ENCODE measurements at places on chromosomes 11 and 22. TPM values are rescaled to one million over a fixed set of nuclear protein-coding genes. Genes with fewer than 3 reads are reported as not detected.

DNA sequence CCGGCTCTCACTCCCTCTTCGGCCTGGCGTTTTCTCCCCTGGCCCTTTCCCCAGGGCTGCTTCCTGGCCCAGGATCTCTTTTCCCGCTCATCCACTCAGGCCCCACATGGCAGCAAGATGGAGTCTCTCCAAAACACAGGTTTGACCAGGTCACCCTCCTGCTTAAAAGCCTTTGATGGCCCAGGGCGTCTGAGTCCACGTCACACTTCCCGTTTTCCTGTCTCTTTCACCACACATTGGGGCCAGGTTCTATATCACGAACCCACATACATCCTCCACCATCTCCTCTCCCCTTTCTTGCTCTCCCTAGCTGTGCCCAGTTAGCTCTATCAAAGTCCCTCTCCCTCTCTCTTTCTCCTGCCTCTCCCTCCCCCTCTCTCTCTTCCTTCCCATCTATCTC is 7.8 kb upstream of the LRRC32 start:
- no peak for DNase-seq

DNA sequence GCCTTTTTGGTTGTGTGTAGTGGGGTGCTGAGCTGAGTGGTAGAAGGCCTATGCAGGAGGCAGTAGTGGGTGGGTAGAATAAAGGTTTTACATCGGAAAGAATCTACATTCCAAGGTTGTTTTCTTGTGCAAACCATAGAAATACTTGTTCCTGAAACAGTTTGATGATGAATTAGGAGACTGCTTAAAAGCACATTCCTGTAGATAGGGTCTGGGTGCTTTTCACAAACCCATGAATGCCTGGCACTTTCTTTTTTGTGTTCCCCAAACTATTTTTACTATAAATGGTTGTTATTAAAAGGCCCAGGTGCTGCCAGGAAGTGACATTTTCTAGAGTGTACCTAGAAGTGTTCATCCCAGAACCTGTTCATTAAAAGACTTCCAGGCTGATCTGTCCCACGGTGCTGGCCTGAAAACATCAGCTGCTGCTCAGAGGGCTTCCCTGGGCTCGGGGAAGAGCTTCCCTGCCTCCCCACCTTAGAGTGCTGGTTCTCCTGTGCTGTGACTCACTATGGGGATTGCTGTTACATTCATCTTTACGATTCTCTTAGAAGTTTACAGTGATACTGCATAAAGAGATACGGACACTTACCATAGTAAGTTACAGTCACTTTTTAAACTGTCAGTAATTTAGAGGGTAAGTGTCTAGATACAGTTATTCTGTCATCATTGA is 27.9 kb downstream of the PPFIA1 start:
- DNase-seq, result no peak

- no peak for DNase-seq
These were observed 29.2 kb downstream of the PDGFD start for GRCh38 chr11:104134745-104135144.

DNA sequence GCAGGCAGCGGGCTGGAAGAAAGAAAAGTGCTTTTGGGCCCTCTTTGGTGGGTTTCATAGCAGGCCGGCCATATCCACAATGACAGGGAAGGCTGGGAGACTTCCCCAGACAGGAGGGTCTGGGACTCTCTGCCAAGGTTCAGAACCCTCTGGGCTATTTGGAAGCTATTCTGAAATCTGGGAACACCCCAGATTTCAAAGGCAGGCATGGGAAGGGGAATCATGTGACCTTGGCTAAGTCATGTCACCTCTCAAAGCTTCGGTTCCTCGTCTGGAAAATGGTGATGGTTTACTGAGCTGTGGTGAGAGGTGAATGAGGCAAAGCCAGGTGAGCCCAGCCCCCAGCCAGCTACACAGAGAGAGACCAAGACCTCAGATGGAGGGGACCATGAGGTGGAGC is 4.6 kb downstream of the CASTOR1 start:
- DNase-seq, result no peak

DNA sequence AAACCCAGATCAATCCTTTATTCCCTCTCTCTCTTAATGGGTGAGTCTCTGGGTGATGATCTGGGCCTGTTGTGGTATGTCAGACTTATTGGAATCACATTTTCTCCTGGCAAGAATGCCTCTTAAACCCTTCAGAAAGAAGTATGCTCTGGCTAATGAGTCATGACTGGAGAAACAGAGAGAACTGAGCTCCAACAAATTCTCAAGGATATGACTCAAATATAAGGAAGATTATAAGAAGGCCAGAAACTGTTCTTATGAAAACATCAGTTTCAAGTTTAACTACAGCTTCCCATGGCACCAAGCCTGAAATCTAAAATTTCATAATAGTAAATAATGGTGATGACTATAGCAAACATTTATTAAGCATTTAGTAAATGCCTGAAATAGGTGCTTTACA is 83.9 kb downstream of the OR5AK2 start:
- no peak for DNase-seq

GRCh38 chr11:16805938-16806337 is 67.5 kb downstream of the C11orf58 start:
- DNase-seq, result no peak

- DNase-seq, result no peak
These were observed 20.8 kb upstream of the CLNS1A start for GRCh38 chr11:77658213-77659013.

DNA sequence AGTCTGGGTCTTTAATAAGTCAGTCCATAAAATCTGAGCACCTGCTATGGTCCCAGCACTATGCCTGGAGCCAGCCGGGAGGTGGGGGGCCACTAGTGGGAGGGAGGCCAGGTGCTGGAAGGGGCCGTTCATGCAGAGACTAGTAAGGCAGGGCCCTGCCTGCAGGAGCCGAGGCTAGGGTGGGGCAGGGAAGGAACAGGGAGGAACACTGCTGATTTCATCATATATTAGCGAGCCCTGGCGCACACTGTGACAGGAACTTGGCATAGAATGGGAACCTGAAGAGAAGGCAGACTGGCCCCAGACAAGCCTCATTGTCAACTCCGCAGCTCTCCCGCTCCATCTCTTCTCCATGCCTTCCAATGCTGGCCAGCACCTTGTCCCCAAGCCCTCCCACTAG is 7.1 kb downstream of the VSIG10L2 start:
- DNase-seq, result peak; percentile 58

NXPE2 gene
- 28.1 TPM for total RNA-seq
